ENCODE measurements at places on chromosomes 1 and 21. TPM values are rescaled to one million over a fixed set of nuclear protein-coding genes. Genes with fewer than 3 reads are reported as not detected.

Gene HCRTR1
- not detected for total RNA-seq

Gene RHOU
- 18.4 TPM for total RNA-seq

Gene RXFP4
- total RNA-seq = not detected

Gene RAB7B
- 1.1 TPM for total RNA-seq

Gene HSD3B1
- not detected for total RNA-seq

Gene C1QA
- not detected for total RNA-seq

Gene CAMTA1
- total RNA-seq = 65.8 TPM
